ENCODE measurements at places on chromosomes 5 and 9. TPM values are rescaled to one million over a fixed set of nuclear protein-coding genes. Genes with fewer than 3 reads are reported as not detected.

- DNase-seq, result no peak
These were observed 3.8 kb downstream of the ZNF618 start for GRCh38 chr9:113879911-113880310.

The CCIN gene
- total RNA-seq, result 0.13 TPM

DNA sequence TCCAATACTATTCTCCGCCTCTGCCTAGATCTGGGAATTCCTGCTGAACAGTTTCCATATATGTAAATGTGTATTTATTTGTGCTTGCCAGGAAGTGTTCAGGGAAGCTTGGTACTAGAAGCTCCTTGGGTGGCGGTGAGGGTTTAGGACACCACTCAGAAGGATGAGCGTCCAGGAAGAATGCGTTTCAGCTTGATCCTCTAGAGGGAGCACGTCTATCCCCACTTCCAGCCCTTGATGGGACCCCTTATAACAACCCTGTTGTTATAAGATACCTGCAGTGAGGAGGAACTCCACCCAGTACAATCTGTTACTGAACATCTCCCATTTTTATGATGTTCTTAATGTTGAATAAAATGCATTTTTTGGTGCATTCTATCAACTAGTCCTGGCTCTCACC is 88.9 kb downstream of the CYFIP2 start:
- DNase-seq, result no peak

The MVB12B gene
- total RNA-seq, result 1.8 TPM

GRCh38 chr9:36835271-36835996 is 198.6 kb downstream of the PAX5 start:
- DNase-seq, result no peak

DNA sequence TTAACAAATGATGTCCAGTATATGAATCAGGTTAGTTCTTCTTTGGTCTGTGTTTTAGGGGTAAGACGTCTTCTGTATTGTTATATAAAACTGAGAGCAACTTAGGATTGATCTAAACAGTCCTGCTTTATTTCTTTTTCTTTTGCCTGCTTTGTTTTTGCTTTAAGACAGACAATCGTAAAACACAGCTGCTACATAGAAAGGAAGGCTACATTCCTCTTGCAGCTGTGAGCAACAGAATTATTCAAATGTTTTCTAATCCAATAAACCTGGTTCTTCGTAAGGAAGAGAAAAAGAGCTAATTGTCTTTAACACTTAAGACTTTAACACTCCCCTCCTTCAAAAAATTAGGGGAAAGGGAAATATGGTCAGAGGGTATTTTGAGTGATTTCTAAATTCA is 14.6 kb downstream of the FGF1 start:
- no peak for DNase-seq

DNA sequence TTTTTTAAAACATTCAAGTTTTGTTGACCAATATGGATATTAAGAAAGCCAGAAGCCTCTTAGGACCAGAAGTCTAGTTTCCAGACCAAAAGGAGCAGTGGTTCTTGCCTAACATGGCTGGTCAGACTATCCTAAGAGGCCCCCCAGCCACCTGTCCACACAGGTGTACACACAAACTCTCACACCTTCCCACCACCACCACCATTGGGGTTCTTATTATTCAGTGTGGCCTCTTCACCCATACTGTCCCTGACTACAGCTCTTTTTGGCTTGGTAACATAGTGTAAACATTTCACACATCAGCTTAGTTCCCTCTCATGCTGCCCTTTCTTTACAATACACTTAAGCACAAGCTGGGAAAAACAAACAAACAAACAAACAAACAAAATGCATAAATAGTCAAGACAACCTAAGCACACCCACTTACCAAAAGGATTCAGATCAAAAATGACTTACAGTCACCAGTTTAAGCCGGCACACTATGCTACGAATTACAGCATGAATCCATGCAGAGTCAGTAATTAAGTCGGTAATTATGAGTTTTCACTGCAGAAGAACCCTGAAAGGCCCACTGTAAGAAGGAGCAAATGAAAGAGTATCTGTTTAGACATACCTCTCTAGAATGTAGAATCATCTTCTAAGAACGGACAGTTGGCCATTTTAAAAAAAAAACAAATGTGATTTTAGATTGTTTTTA is 9.5 kb downstream of the LHFPL2 start:
- DNase-seq, result no peak

DNA sequence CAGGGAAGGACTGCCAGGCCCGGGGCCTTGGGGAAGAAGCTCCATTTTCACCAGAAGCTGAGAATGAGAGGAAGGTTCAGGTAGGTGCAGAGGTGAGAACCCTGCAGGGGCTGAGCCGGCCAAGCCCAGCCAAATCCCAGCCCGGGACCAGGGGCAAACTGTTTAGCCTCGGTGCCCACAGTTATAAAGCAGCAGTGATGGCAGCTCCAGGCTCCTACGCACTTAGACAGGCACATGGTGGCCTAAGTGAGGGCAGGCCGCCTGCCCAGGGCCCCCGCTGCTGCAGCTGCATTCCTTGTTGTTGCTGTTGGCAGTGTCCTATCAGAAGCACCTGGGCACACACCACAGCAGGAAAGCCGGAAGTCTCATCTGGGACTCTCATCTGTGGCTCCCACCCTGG is 159.9 kb upstream of the FOXD4L5 start:
- no peak for DNase-seq

GRCh38 chr9:98234245-98234825 is 21.1 kb downstream of the TBC1D2 start:
- DNase-seq, result no peak

- no peak for DNase-seq
These were observed 416.8 kb downstream of the IRX2 start for GRCh38 chr5:2334719-2335118.

DNA sequence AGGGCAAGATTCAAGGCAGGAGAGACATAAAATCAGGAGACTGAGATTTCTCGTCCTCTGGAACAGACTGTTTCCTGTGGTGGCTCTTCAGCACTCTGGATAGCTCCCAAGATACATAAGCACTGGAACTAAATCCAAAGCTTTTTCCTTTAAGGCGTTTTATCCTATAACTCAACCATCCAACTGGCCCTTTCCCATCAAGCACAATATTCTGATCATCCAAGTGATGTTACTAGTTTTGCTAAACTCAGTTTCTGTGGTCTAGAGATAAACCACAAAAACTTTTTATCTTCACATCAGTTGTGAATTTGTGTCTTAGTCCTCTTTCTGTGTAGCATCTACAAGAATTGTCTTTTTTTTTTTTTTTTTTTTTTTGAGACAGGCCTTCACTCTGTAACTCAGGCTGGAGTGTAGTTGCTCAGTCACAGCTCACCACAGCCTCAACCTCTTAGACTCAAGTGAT is 299.4 kb downstream of the COX7C start:
- DNase-seq, result peak; percentile 42

DNA sequence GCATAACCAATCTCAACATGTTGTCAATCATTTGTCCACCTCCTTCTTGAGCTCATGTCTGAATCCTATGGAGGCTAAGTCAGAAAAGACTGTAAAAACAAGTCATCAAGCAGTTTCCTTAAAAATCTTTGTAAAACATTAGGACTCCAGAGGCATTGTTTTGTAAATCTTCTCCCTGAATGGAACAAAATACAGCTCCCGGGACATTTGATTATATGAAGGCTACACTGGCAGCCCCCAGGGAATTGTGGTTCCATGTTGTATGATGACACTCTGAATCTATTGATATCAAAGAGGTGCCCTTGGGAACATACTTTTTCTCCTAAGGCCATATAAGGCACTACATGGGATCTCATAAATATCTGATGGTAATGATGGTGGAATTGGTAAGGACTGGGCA is 83.2 kb upstream of the NUDT12 start:
- no peak for DNase-seq

DNA sequence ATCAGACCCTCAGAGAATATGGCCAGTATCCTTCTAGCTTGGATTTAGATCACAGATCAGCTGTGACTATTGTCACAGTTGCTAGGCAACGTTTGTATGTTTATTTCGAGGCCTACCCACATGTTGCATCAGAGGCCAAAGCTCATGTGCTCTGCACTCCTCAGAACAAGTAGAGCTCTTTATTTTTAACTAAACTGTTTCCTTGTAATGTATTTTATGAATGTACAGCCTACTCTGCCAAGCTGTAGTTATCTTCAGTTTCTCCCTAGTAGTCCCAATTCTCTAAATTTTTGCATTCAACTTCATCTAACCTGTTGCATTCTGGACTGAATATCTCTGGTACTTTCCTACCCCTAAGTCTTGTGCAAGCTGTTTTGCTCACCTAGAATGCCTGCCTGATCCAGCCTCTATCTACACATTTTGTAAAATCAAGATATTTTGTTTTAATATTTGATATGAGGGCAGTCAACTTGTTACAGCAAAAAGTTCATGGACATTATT is 52.8 kb downstream of the CAST start:
- peak; percentile 28 for DNase-seq

DNA sequence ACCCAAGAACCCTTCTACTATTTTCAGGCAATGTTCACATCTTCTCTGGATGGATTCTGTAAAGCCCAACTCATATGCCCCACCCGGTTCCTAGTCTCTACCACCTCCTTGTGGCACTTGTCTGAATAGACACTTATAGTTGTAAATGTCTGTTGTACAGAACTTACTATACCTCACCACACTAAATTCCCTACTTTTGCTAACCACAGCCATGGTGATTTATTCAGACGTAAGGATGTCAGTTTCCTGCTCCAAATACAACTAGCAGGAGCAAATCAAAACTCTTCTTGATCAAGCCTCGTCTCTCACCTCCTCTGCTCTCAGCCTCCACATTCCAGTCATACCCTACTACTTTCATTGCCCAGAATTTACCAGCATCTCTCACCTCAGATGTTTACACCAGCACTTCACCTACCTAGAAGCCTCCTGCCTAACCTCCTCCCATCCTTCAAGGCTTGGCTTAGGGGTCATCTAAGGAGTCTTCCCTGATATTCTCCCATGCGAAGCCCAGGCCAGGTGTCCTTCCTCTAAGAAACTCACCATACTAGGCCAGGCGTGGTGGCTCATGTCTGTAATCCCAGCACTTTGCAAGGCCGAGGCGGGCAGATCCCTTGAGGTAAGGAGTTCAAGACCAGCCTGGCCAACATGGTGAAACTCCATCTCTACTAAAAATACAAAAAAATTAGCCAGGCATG is 75.5 kb downstream of the MAPKAP1 start:
- DNase-seq, result peak; percentile 29

- no peak for DNase-seq
These were observed 46.2 kb downstream of the MCTP1 start for GRCh38 chr5:95238560-95239325.

The ACTBL2 gene
- not detected for total RNA-seq

- DNase-seq, result no peak
These were observed 318.7 kb upstream of the IRX1 start for GRCh38 chr5:3276896-3277295.

The SPINK6 gene
- total RNA-seq, result not detected

The FGFR4 gene
- 0.33 TPM for total RNA-seq

DNA sequence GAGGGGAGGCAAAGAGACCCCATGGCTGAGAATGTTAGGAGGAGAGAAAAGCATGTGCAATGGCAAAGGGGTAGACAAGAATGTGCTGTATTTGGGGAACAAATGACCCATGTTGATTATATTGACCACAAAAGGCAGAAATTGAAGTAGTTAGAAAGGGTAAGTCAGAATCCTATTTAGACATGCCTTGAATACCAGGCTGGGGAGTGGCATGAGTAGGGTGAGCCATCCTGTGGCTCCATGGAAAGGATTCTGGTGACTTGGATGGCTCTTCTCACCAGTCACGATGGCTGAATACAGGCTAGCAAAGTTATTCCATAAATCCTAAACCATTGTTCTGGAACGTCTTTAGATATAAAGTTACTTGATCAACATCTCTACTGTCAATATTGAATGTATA is 73.4 kb upstream of the MEF2C start:
- DNase-seq, result no peak

GRCh38 chr5:161093100-161093499 is 241.1 kb upstream of the ATP10B start:
- no peak for DNase-seq

The HAPLN1 gene
- total RNA-seq, result not detected

DNA sequence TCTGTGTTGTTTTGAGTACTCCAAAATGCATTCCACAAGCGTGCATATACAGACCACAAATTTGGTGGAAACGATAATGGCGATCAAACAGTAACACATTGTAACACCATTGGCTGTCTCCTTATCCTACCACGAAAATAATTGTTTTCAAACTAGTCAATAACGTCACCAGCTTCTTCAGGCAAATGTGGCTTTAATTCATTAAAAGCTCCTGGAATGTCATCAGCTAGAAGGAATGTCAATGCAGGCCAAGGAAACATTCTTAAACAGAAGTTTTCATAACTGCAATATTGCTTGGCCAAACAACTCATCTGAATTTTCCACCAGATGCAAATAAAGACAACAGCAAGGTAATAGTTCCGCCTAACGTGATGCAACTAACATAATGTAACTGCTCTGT is 71.6 kb upstream of the XPA start:
- no peak for DNase-seq

DNA sequence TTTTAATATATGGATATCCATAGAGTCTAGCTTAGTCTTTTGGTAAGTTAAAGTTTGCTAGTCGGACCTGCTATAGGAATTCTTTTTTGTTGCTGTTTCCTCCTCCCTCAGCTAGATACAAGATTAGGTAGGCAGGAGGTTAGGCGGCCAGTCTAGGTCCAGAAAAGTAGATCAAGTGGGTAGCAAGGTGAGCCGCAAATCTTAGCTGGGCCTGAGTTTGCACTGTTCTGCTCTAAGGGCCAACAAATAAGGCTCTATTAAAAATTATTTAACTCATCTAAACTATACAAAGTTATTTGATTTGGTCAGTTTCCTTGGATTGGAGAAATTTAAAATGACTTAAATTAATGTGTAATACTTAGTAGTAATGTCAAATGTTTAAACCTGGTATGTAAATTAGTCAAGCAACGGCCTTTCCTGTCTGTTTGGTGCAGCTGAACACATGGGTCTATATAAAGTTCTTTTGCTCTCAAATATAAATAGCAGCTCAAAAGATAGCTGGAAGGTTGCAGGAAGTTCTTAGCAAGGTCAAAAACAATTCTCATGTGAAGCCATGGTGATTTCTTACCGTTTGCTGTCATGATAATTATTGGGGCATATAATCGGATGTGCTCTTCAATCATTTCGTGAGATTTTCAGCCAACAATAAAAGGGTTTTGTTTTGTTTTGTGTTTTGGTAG is 72.0 kb downstream of the PRKACG start:
- no peak for DNase-seq

GRCh38 chr5:5572976-5573797 is 150.7 kb downstream of the ICE1 start:
- no peak for DNase-seq

DNA sequence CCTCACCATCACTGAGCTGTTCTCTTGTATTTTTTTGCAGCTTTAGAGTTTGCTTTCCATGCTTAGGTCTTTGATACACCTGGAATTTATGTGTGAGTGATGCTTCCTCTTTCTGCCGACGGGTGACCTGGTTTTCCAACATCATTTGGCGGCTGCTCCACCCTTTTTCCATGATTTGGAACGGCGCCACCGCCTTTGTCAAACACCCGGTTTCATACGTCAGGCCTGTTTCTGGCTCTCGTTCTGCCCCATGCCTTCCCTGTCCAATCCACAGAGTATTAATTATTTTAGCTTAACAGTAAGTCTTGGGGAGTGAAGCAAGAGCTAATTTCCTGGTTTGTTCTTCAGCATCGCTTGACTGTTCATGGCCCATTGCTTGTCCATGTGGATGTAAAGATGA is 30.2 kb downstream of the CACNA1B start:
- DNase-seq, result no peak
